ENCODE measurements at places on chromosomes 6 and 20. TPM values are rescaled to one million over a fixed set of nuclear protein-coding genes. Genes with fewer than 3 reads are reported as not detected.

DNA sequence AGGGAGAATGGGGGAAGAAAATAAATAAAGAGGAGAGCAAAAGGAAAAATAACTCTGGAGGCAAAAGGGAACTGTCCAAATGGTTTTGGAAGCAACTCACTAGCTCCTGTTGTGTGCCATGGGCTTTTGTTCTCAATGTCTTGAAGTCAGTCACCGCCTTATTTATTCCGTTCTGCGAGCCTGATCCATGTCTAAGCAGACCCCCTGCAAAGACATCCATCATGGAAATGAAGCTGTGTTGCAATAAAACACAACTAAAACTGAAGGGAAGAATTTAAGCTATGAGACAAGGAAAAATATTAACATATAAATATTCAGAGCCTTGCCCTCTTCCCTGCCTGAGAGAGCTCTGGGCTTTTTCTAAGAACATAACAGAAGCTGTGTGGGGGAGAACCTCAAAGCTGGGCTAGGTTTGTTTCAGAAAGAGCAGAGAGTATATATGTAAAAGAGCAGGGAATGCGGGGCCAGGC, 373.2 kb upstream of the CNR1 start:
- no peak for DNase-seq

DNA sequence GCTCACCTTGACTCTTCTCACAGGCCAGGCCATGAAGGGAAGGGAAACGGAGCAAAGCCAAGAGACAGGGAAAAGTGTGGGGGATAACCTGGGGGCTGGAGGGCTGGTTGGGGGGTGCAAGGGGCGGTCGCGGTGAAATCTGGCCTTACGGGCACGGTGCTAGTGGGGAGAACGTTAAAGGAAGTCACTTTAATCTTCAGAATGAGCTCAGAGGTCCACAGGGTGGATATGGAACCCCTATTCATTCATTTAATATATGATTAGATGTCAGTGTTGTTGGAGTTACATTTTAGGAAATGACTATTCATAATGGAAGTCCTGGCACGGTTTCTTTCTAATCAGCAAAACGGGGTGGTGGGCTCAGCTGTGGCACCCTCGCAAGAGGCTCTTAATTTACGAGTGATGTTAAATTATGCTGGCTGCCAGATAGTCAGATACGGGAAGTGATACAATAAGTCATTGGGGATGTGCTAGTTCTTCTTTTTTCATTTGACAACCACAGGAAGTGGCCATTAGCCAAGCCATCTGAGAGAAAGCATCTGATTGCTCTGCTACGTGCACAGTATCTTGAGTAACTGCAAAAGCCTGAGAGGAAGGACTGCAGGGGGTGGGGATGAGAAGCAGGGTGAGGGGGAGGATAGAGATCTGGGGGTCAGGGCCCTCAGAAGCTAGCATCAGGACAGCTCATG, 253.0 kb downstream of the QKI start:
- DNase-seq = no peak

The TUBB2B gene
- total RNA-seq = not detected

The ZFP64 gene
- 10.0 TPM for total RNA-seq

DNA sequence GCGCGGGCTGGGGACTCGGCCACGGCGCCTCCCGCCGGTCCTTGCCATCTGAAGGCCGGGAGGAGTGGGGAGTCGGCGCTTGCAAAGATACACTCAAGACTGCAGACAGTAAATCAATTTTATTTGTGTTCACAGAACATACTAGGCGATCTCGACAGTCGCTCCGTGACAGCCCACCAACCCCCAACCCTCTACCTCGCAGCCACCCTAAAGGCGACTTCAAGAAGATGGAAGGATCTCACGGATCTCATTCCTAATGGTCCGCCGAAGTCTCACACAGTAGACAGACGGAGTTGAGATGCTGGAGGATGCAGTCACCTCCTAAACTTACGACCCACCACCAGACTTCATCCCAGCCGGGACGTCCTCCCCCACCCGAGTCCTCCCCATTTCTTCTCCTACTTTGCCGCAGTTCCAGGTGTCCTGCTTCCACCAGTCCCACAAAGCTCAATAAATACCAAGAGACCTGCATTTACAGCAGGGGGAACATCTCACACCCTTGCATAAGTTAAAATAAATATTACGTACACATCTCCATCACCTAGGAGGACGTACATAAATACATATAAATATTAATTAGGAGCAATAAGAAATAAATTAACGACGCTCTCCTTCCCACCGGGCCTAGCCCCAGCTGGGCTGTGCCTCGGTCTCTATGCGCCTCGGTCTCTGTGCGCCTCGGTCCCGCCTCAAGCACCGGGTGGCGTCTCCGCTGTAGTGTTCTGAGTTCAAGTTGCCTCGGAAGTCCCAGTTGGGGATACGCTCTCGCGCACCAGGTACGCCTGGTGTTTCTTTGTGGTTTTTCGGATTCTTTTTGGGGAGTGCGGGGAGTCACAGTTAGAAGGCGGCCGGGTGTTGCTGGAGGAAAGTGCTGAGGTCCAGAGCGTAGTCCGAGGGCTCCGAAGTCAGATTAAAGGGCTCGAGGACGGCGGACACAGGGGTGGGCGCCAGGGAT, 889 bp upstream of the FLOT1 start:
- peak; percentile 54 for DNase-seq

DNA sequence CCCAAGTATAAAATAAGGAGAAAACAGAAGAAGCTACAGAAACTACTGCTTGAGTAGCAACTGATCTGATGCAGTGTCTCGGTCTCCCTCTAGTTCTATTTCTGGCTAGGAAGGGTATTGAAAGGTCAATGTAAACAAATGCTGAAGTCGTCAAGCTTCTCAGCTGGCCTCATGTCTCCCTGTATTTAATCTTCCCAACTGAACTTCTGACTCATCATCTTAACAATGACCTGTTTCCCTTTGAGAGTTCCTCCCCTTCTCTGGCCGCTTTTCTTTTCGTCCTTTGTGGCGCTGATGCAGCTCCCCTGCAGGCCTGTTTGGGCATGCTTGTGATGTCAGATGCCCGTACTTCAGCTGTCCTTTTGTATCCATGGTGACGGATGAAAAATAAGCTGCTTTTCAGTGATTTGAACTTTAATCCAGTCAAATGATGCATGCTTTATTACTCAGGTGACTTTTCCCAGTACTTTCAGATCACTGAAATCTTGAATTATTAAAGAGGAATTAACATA, 7.8 kb upstream of the LCA5 start:
- no peak for DNase-seq

DNA sequence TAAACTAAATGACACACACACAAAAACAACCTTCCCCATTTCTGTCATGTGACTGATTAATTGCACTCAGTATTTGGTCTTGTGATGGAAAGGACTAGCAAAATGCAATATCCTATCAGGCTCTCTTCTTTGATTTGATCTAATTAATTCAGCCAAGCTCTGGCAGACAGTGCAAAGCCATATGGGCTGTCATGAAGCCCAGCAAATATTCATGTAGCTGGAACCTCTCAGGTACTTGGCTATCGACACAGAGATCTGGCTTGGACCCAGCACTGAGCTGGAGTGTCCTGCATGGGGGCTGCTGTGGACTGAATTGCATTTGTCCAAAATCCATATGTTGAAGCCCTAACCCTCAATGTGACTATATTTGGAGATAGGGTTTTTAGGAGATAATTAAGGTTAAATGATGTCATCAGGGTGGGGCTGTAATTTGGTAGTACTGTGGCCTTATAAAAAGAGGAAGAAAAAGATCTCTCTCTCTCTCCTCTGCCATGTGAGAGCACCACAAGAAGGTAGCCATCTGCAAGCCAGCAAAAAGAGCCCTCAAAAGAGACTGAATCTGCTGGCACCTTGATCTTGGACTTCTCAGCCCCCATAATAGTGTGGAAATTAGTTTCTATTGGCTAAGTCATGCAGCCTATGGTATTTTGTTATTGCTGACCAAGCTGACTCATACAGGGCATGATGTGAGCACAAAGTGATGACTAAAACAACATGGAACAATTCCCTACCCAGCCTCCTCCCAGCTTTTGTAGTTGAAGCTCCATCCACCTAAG, 77.1 kb downstream of the STMND1 start:
- DNase-seq = no peak

The ARMH2 gene
- total RNA-seq = 2.3 TPM

GRCh38 chr6:26215585-26216358, 128.5 kb downstream of the HFE start:
- DNase-seq = peak; percentile 48

DNA sequence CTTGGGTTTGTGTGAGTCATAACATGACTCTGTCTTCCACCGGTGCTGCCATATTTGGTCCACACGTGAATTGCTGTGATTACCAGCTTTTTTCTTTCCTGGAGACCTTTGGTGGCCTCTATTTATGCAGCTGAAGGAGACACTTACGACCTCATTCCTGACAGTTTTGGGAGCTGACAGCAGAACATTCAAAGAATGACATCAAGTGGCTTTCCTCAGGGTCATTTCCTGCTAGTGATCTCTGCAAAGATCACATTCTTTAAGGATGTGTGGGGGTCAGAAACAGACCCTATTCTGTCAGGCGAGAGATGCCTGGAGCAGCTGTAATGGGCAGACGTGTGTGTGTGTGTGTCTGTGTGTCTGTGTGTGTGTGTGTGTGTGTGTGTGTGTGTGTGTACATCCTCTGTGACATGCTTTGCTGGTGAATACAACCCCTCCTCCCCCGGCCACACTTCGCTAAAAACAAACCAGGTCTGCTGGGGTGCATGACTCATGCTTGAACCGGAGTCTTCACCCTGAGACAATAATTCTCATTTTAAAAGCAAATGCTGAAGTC, 115.6 kb downstream of the TMEM170B start:
- peak; percentile 53 for DNase-seq

GRCh38 chr6:138517635-138518034, 18.3 kb upstream of the NHSL1 start:
- peak; percentile 67 for DNase-seq

The PRRT1 gene
- total RNA-seq = 0.17 TPM

DNA sequence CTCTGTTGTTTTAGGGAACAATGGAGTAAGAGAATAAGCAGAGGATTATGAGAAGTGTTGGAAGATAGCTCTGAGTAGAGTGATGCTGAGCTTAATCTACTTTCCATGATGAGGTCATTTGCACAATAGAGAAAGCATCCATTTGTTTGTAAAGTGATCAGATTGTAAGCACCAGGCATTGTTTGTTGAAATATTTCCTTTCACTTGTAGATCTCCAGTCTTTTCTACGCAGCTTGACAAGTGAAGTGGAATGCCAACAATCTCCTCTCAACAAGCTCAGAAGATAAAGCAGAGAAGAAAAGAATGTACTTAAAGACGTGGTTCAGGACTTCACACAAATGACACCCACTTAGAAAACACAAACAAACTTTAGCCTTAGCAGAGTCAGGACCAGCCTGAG, 80.1 kb upstream of the MARCKS start:
- no peak for DNase-seq

GRCh38 chr6:158213925-158214674, 46.0 kb downstream of the GTF2H5 start:
- DNase-seq = peak; percentile 71

GRCh38 chr6:74439123-74439811, 743.3 kb downstream of the CD109 start:
- no peak for DNase-seq

DNA sequence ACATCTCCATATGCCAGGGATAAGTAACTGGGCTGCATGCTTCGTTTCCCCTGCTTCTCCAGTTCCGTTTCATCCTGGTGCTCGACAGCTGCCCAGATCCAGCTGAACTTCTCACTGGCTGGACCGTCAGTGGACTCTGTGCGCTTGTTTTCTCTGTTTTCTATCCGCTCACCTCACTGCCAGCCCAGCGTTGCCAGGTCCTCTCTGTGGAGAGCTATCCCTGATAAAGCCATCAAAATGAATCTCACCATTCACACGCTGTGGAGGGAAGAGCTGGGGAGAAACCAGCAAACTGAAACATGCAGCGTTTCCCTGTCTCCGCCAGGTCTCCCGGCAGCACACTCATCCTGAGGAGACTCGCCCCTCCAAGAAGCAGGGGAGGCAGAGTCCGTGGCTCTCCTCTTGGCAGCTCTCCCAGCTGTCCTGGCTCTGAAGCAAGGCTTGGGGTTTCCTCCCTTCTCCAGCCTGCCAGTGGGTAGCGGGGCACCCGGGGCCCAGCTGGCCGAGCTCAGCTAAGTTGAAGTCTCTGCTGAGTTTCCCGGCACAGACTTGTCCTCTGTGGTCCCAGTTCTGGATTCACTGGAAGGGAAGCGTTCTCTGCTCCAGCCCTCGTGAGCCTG, 160.9 kb downstream of the DTNBP1 start:
- no peak for DNase-seq

DNA sequence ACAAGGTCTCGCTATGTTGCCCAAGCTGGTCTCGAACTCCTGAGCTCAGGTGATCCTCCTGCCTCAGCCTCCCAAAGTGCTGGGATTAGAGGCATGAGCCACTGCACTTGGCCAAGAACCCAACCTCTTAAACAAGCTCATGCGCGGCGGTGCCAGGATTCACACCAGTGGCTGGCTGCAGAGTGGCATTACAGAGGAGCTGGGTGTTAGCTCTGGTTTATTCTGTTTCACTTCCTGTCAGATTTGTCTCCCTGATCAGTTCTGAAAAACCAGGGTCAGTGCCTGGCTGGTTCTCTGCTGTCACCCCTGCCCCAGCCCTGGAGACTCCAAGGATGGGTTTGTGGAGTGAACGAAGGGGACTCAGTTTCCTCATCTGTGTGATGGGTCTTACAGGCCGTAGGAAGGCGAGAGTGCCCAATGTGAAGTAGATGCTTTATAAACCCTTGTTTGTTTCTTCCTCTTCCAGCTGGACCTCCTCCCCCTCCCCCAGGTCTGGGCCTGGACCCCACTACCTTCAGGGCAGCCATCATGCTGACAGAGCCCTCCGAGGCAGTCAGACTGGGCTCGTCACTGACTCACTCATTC, 63.4 kb downstream of the UBE2V1 start:
- no peak for DNase-seq

DNA sequence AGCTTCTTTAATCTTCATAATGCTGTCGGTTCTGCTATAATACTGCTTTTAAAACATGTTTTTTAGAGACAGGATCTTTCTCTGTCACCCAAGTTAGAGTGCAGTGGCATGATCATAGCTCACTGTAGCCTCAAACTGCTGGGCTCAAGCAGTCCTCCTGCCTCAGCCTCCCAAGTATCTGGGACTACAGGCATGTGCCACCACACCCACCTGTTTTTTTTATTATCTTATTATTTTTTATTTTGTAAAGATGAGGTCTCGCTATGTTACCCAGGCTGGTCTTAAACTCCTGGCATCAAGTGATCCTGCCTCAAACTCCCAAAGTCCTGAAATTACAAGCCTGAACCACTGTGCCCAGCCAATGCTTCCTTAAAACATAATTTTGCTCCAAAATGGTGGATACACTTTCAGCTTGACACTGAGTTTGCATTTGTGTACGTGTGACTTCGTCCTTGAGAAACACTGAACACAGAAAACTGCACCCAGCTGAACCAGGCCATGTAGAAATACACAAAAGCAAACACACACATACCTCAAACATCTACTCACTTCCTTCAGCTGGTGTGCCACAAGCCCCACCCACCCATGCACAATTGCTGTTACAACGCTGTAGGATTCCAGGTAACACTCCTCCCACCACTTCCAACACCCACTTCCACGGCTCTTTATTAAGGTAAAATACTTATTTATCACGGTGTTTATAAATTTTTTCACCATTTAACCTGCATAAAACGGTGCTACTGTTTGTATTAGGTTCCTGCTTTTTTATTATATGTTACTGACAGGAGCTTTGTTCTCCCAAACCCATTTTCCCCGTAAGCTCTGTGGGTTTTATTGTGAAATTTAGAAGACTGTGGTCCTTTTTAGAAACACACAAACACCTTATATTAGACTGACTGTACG, 109.1 kb downstream of the TSHZ2 start:
- DNase-seq = no peak
